ENCODE measurements at places on chromosomes 2 and 18.

- no peak for DNase-seq
These were observed 247.3 kb downstream of the LPIN1 start for GRCh38 chr2:11993749-11994148.

DNA sequence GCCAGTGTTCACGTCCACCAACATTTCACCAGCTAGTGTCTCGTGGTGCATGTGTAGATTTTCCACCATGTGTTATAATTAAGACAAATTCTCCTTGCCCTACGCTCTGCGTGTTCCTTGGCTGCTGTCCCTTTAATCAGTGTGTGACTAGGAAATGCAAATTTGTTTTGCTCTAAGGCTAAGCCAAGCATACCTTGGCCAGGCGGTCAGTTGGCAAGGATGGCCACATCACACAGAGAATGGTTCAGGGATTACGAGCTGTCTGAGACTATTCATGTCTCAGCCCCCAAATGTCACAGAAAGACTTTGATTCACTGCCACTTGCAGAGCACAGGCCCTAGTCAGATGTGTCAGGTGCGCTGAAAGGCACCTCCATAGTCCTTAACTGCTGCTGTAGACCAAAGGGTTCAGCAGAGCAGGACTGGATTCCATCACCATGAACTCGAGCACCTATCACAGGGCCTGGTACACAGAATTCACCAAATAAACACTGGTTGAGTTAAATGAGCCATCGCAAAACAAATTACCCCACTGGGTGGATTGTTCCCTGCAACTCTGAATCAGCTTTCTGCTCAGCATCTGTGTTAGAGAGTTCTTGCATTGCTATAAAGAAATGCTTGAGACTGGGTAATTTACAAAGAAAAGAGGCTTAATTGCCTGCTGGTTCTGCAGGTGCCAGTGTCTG is 128.4 kb downstream of the CABLES1 start:
- DNase-seq: no peak

DNA sequence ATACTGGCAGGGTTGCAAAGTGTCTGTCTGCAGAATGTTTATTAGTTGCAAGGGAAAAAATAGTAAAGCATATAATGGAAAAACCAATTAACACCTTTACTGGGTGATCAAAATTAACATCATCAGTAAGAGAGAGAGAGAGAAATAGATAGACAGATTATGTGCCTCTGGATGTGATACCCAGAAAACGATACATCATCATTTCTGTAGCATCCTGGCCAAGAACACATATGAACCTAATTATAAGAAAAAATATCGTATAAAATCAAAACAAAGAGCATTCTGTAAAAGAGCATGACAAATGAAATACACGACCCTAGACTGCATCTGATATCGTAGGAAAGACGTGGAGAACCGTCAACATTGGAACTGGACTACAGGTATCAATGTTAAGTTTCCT is 64.6 kb downstream of the SMC6 start:
- no peak for DNase-seq

DNA sequence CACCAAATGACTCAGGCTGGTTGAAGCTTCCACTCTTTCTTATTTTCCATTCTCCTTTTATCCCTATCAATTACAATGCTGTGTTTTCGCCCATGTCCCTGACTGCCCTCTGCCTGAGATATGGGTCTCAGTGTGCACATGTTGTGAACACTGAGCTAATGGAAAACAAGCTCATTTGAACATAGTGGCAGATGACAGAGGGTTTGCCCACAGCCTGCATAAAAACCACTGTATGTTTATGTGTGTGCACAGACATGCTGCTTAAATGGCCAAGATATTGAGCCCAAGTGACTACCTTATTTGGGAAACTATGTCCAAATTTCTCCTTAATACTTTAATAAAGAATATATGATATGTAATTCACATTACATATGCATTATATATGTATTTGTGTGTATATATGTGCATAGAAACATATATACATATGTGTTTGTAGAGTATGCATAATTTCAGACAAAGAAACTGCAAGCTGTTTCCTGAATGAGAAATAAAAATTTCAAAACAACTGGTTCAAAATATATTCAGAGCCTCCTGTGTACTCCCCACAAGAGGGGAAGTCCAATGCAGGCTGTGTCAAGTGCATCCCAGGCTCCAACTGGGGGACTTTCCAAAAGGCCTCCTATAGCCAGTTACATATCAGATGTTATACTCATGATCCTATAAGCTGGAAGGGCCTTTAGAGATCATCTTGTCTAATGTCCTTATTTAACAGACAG is 92.7 kb upstream of the CD302 start:
- no peak for DNase-seq

GRCh38 chr2:97834610-97835009 is 121.2 kb downstream of the ZAP70 start:
- no peak for DNase-seq

- no peak for DNase-seq
These were observed 76.9 kb downstream of the CABLES1 start for GRCh38 chr18:23212161-23212560.

- no peak for DNase-seq
These were observed 16.2 kb downstream of the IMPA2 start for GRCh38 chr18:11997466-11997865.

Measured in fibroblast of lung (primary cell).